HT-29 (cell line): ENCODE measurements at places on chromosomes 3 and 15. TPM values are rescaled to one million over a fixed set of nuclear protein-coding genes. Genes with fewer than 3 reads are reported as not detected.

GRCh38 chr3:126816986-126817777 lies 113.1 kb downstream of the CHCHD6 start:
- DNase-seq = no peak

NMNAT3 gene
- 0.42 and 0.46 TPM in 2 replicates for total RNA-seq

DNA sequence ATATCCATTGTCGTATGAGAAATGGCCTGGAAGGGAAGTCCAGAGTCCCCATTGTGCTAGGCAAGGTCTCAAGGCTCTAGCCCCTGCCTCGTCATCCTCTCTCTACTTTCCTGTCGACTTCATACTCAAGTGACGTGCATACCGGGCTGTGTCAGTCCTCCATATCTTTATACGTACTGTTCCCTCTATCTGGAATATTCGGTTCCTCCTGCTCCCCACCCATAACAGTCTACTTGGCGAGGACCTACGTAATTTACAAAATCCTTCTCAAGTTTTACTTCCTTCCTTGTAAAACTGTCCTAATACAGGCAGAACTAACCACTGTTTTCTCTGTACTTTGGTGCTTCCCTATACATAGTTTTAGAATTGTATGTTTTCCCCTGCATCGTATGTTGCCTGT lies 2.2 kb upstream of the ALPK3 start:
- DNase-seq = no peak

DNA sequence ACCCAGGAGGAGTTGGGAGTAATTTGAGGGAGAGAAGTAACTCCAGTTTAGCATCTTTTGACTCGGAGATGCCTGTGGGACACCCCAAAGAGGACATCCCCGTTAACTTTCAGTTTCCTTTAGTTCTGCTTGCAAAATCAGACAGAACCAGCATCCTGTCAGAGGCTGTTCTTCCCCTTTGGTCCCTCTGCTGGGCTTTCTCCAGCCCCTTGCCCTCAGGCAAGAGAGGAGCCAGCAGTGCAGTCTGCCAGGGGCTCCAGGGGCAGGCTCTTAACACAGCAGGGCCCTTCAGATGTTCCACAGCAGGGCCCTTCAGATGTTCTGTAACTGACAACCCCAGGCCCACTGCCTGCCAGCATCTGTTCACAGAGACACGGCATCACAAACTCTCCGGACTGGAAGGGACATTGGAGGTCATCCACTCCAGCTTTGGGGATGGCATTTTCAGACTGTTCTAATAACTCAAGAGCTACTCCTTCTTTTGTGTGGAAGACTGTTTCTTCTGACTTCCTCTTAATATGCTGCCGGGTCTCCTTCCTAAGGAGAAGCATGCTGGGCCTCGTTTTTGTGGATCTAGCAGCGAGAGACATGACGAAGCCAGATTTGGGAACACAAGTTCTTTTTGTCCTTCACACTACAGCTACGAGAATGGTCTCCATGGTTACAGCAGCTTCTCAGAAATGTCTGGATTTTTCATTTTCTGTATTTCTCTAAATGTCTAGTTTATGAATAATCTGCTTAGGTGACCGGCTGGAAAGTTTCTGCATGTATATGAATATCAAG lies 51.9 kb downstream of the KY start:
- no peak for DNase-seq

- DNase-seq = no peak
These were observed 1.3 kb downstream of the RYK start for GRCh38 chr3:134249296-134249841.

DNA sequence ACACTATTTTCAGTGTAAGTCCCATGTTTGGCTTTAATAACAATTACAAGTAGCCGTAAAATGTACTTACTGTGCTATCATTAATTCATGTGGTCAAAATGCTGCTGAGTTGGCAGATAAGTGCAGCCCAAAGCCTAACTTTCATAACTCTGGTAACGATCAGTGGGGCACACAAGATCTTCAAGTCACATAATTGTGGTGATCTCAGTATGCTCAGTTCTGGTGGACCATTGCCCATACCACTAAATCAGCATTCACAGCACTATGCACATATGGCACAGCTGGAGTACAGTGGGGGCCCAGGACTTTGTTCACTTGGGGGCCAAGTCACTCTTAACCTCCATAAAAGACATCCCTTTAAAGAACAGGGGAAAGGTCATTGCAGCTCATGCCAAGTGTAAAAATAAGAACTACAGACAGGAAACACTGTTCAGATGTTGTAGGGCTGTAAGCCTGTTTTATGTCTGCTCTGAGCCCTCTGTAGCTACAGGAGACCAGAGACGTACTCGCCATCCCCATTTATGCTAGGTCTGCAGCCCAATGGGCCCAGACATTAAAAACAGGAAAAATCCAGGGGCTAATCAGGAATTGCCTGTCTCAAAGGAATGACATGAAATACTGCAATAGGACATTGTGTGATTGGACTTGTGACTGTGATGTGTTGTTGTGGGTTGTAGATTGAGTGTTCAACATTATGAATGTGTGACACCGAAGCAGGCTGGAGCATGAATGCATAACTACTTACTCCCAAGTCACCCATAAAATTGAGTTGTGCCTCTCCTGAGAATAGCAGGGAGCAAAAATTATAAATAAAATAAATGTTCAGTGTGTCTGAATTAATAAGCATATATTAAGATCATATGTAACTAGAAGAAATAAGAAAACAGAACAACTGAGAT lies 282.5 kb upstream of the EPHA3 start:
- DNase-seq = no peak
